Activated CD8-positive, alpha-beta memory T cell treated with anti-CD3 and anti-CD28 coated beads for 4 hours (primary cell): ENCODE measurements at places on chromosomes 5 and 9.

DNA sequence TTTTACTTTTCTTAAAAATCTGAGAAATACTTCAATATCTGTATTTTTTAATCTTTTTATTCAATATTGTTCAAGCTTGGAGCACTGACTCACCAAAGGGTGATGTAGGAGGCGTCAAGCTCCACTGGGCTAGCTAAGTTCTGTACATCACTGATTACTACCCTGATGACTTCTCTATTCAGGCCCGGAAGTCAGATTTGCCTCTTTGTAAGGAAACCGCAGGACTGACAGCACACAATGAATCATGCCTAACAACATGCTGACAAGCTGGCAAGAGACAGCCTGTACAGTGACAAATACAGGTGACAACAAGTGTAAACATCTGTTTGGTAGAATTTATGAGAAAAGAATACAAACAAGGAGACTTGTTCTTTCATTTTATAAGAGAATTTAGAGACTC lies 627.9 kb upstream of the RORB start:
- DNase-seq: no peak

DNA sequence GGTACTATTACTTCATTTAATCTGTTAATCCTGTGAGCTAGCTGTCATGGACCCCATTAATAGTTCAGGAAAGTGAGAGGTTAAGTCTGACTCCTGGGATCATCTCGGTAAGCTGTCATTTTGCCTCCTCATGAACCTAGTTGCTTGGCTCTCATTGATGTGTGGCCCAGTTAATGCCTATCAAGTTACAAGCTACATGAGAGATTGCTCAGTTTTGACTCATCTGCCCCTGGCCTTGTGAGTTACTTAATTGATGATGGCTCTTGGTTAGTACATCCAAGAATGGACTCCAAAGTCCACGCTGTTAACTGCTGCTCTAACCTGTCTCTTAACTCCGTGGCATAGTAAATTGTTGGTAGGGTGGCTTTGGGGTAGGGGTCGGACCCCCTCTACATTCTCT lies 23.9 kb downstream of the LARP1 start:
- DNase-seq: no peak

DNA sequence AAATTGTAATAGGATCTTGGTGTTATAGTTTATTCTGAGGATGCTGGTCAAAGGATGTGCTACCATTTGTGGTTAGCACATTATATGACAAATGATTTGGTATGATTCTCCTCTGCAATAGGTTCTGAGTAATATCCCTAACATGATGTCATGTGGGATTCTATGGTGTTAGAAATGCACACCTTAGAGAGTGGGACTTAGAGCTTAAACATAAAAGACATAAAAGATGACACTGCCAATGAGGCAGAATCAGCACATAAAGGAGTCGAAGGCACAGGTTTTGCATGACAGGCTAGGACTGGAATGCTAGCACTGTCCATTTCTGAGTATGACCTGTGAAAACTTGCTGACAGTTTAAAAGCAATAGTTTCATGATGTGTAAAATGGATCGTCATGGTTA lies 100.4 kb downstream of the OSTF1 start:
- no peak for DNase-seq

DNA sequence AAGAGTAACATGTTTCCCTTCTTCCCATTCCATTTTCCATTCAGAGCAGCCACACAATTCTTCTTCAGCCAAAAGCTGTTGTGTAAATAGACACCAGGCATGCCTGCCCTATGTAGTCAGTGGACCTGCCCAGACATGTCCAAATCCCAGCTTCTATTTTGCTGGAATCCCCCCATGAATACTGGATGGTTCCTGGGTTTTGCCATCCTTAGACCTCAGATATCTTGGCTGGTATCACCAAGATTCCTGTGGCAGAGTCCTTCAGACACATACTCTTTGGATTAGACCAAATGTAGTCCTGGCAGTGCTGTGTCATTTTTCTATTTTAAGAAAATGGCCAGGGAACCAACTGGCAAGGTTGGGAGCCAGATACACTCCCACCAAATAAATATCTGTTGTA lies 10.3 kb downstream of the FST start:
- DNase-seq: no peak

DNA sequence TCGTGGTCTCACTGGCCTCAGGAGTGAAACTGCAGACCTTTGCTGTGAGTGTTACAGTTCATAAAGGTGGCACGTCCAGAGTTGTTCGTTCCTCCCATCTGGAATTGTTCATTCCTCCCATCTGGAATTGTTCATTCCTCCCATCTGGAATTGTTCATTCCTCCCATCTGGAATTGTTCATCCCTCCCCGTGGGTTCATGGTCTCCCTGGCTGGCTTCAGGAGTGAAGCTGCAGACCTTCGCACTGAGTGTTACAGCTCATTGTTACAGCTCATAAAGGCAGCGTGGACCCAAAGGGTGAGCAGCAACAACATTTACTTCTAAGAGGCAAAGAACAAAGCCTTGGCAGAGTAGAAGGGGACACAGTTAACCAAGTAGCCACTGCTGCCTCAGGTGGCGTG lies 69.1 kb downstream of the GCNT1 start:
- DNase-seq: no peak

DNA sequence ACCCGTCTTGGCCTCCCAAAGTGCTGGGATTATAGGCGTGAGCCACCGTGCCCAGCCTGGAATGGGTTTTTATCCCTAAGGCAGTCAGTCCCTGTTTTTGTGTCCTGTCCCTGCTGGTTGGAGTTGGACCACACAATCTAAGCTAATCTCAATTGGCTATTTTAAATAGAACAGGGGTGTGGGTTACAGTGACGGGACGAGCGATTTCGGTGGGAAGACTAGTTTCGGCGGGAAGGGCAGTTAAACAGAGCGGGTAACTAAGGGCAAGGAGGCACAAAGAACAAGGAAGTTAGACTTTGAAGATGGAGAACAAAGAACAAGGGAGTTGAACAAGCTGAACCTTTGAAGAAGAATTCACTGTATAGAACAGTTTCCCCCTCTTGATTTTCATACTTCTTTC lies 1.4 kb downstream of the GTF3C5 start:
- no peak for DNase-seq

DNA sequence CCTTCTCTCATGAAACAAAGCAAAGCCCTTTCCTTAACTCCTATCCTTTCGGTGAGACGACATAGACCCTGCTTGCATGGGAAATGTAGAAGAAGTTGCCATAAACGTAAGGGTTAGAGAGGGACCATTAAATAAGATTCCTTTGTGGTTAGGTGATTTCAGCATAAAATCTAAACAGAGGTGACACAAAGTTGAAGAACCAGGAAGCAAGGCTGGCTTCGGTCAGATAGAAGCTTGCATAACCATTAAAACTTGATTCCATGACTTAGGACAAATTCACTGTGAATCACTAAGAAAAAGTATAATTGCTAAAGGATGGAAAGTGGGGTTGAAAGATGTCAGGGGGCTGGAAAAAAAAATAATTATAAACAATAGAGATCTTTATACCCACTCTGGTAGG lies 30.9 kb upstream of the ABLIM3 start:
- DNase-seq: no peak

- no peak for DNase-seq
Measured at GRCh38 chr5:757346-757930, 27.1 kb downstream of the ZDHHC11B start.

DNA sequence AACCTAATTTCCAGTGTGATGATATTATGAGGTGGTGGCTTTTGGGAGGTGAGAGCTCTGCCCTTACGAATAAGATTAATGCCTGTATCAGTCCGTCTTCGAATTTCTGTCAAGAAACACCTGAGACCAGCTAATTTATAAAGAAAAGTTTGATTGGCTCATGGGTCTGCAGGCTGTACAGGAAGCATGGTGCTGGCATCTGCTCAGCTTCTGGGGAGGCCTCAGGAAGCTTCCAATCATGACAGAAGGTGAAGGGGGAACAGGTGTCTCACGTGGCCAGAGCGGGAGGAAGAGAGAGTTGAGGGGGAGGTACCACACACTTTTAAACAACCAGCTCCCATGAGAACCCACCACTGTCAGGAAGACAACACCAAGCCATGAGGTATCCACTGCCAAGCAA lies 46.9 kb downstream of the C9orf50 start:
- DNase-seq: no peak

GRCh38 chr9:34592895-34593601 lies 3.5 kb upstream of the CNTFR start:
- DNase-seq: no peak

GRCh38 chr5:159547466-159548195 lies 217.3 kb upstream of the IL12B start:
- no peak for DNase-seq

DNA sequence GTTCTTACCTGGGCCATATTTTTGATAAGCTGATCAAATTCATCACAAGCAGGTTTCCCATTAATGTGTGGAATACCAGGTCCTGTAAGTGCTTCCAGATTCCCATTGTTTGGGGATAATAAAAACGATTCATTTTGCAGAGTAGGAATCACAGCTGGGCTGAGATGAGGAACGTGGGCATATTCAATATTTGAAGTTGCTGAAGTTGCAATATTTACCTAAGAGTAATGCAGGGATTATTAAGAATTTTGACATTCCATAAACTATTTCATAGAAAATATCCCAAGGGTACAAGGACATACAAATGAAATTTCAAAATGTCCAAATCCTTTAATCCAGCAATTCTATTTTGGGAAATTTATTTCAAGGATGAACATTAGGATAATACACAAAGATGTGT lies 55.1 kb downstream of the MPDZ start:
- no peak for DNase-seq

GRCh38 chr5:103414604-103415003 lies 148.0 kb downstream of the NUDT12 start:
- no peak for DNase-seq

DNA sequence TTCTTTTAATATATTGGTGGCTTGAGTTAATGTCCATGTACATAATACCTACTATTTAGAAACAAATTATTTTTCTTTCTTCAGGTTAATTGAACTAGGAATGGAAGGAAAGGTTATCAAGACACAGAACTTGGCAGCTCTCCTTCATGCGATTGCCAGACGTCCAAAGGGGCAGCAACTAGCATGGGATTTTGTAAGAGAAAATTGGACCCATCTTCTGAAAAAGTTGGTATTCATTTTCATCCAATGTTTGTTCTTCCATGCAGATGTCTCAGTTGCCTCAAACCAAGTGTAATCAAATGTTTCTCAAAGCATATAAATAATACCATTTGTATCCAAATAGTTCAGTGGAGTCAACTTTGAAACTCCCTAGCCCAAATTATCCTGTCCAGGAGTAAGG lies 22.6 kb upstream of the LNPEP start:
- DNase-seq: no peak

- no peak for DNase-seq
Measured at GRCh38 chr5:41416336-41416735, 94.1 kb downstream of the PLCXD3 start.

- DNase-seq: no peak
Measured at GRCh38 chr5:82942083-82942881, 134.9 kb downstream of the TMEM167A start.

- no peak for DNase-seq
Measured at GRCh38 chr5:3607541-3608181, 12.0 kb downstream of the IRX1 start.

- no peak for DNase-seq
Measured at GRCh38 chr5:157912621-157913325, 53.8 kb upstream of the CLINT1 start.

- no peak for DNase-seq
Measured at GRCh38 chr5:33883482-33883881, 8.3 kb downstream of the ADAMTS12 start.

DNA sequence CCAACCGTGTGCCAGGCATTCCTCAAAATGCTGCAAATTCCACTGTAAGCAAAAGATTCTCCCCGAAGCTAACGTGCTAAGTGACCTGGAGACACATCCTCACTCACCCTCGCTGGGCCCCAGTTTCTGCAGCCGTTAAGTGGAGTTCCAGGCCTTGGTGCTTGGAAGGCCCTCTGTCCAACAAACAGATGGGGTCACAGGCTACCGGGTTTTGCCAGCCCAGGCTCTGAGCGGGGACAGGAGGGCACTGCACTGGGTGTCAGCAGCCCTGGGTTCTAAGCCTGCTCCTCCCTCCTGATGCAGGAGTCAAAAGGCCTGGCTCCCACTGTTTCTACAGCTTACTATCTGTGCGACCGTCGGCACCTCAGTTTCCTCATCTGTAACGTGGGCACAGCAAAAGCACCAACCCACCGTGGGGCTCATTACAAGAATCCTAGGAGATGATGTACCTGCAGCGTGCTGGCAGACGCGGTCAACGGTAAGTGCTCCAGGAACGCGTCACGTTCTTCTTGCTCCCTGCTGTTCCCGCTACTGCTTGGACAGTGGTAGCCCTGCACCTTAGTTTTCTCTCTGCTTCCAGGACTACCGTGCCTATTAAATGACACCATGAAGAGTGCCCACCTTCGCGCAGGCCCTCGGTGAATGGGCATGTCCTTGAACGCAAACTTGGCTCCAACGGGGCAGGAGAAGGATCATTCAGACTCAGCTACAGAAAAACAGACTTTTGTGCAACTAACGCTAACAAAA lies 84.8 kb downstream of the ADAMTS2 start:
- no peak for DNase-seq

DNA sequence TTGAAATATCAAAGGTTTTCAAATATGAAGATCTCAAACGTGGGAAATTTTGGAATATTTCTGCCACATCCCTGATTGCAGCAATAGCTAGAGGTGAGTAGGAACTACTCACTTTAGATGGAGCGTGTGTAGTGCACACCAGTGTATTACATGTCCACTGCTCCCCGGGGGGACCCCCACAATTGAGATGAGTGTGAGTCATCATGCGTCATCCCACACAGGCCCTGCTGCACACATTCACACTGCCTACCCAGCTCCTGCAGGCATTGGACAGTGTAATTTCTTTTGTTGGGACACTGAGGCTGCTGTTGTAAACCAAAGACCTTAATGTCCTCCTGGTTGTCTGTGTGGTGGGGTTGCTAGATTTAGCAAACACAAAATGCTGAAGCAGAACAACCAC lies 280.0 kb downstream of the GAS1 start:
- no peak for DNase-seq

- DNase-seq: no peak
Measured at GRCh38 chr5:74556631-74557595, 83.6 kb downstream of the ENC1 start.

GRCh38 chr5:140221697-140222223 lies 46.8 kb downstream of the CYSTM1 start:
- DNase-seq: no peak

GRCh38 chr5:116455061-116455460 lies 119.6 kb downstream of the SEMA6A start:
- no peak for DNase-seq

DNA sequence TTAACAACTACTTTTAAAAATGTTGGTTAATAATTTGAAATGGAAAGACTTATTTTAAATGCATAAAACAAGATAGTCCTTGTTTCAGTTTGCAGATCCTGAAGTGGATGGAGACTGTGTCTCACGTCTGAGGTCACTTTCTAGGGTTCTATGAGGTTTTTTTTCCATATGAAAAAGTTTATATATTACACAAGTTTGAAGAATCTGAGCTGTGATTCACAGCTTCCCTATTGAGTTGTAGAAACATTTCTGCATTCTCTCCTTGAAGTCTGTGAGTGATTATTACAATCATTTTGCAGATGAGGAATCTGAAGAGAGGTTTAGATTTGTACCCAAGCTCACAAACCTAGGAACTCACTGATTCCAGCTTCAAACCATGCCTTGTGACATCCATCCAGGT lies 442.5 kb upstream of the KLF4 start:
- DNase-seq: no peak

GRCh38 chr5:175627739-175628138 lies 30.1 kb upstream of the HRH2 start:
- no peak for DNase-seq
